ENCODE measurements at places on chromosomes 1 and 21. TPM values are rescaled to one million over a fixed set of nuclear protein-coding genes. Genes with fewer than 3 reads are reported as not detected.

SIM2 gene
- 6.4 TPM for total RNA-seq

CDKN2C gene
- total RNA-seq, result 11.7 TPM

HES3 gene
- total RNA-seq, result not detected

KCNK1 gene
- total RNA-seq, result 25.2 TPM

DENND2D gene
- 0.98 TPM for total RNA-seq

GCSAML gene
- total RNA-seq, result not detected

GSTM5 gene
- total RNA-seq, result not detected

KRTAP19-1 gene
- not detected for total RNA-seq

SFN gene
- 710 TPM for total RNA-seq

All from A549 treated with Mapracorat at 1 μM for 4 hours (cell line).